Sigmoid colon (tissue), 7 donors: ENCODE measurements at places on chromosomes 16 and 17. TPM values are rescaled to one million over a fixed set of nuclear protein-coding genes. Genes with fewer than 3 reads are reported as not detected.

The LAT gene
- total RNA-seq = 11.5 TPM

The CLDN9 gene
- not detected for total RNA-seq

The KRTAP1-1 gene
- not detected for total RNA-seq

The SNX20 gene
- 1.9 TPM for total RNA-seq

The CMTM2 gene
- total RNA-seq = not detected

The SLC13A2 gene
- not detected for total RNA-seq

DNA sequence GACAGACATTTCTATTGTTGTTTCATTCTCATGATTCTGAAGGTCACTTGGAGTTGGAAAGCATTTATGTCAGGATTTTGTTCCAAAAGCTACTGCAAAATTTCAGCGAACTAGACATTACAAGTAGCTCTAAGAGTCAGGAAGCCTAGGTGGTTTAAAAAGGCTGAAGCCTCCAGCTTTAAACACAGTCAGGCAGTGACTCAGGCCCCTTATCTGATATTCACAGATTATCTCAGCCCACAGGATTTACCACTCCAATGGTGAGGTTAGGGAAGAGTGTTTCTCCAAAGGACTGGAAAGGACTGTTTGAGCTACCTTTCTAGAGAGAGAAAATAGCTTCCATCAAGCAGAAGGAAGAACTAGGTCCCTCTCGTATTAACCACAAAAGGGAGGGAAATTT is 624.4 kb upstream of the C16orf82 start:
- H3K27ac ChIP-seq = no peak overlapping the region
- DNase-seq = no peak
- no peaks in the 10 kb centered on the region for H3K27me3 ChIP-seq
- no peaks in the 10 kb centered on the region for H3K4me1 ChIP-seq
- no peak overlapping the region for H3K4me3 ChIP-seq

DNA sequence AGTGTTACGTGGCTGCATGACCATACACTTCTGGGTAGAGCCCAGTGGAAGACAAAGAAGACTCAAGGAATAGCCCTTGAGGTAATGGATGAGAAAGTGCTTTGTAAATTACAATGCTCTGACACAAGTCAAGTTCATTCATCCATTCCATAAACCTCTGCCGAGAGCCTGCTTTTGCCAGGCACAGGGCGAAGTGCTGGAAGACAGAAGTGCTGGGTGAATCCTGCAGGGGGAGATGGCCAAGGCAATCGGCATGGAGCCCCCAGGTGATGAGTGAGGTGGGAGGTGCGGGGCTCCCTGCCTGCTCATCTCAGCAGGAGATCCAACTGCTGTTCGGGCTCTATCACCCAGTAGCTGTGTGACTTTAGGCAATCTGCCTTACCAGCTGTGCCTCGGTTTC is 2.8 kb upstream of the SOCS3 start:
- peaks cover 35% of the 10 kb centered on the region for H3K4me1 ChIP-seq
- H3K27me3 ChIP-seq = no peaks in the 10 kb centered on the region
- H3K27ac ChIP-seq = no peak overlapping the region
- no peak overlapping the region for H3K4me3 ChIP-seq

GRCh38 chr17:67243284-67243683 is 1.7 kb downstream of the HELZ start:
- H3K27ac ChIP-seq = no peak overlapping the region
- no peak for DNase-seq
- peaks cover 58% of the 10 kb centered on the region for H3K4me1 ChIP-seq
- peaks cover 11% of the 10 kb centered on the region for H3K36me3 ChIP-seq
- no peak overlapping the region for H3K4me3 ChIP-seq

DNA sequence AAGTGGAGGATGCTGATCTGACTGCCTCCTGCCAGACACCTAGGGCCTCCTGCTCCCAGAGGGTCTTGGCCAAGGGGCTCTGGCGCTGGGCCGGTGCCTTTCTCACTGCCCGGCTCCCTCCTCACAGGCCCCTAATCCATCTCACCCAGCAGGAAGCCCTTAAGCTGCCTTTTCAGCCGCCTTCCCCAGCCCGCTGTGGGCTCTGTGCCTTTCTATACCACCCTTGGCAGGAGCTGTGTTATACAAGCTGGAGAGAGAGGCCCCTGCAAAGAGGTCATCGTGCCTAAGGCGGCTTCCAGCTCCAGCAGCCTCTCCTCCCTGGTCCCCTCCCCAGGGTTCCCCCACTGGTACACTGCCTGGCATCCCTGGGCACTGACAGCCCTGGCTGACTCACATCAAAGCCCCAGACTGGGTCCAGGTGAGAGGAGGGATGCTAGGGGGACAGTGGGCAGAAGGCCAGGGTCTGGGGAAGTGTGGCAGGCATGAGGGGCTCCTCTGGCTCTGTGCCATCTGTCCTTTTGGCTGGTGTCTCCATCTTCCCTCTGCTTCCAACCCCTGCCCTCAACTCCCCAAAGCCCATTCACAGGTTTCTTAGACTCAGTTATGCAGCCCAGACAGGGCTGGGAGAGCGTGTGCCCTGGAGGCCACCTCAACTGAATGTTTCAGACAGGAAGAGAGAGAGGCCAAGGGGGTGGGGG is 15.3 kb upstream of the FZD2 start:
- H3K4me3 ChIP-seq = no peak overlapping the region
- peaks cover 8% of the 10 kb centered on the region for H3K27me3 ChIP-seq
- H3K36me3 ChIP-seq = no peaks in the 10 kb centered on the region
- no peak overlapping the region for H3K27ac ChIP-seq

DNA sequence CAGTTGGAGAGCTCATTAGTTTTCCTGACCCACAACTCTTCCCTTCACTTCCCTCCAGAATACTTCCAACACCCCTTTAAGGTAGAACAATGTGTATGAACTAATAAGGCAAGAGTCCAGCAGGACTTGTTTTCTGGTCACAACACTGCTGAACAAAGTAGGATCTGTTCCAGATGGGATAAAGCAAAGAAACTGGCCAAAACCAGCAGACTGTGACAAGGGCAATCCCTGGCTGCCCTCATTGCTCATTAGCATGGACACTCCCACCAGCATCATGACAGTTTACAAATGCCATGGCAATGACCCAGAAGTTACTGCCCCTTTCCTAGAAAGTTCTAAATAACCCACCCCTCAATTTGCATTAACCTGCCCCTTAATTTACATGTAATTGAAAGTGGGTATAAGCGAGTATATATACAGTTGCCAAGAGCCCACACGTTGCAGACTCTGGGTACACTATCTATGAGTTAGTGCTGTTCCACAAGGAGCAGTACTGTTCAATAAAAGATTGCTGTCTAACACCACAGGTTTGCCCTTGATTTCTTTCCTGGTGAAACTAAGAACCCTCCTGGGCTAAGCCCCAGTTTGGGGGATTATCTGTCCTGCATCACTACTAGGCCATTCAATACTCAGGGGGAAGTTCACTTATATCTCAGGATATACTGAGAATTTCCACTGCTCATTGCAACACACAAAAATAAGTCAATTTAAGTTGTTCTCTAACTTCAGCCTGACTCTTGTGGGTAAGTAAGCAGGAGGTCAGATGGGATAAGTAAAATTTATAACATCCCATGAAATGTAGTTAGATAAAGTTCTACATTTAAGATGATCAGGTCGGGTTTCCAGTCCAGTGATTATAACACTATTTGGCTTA is 82.3 kb downstream of the SSH2 start:
- no peak overlapping the region for H3K27ac ChIP-seq
- no peaks in the 10 kb centered on the region for H3K36me3 ChIP-seq
- H3K27me3 ChIP-seq = no peaks in the 10 kb centered on the region
- no peak for DNase-seq
- no peaks in the 10 kb centered on the region for H3K4me1 ChIP-seq

DNA sequence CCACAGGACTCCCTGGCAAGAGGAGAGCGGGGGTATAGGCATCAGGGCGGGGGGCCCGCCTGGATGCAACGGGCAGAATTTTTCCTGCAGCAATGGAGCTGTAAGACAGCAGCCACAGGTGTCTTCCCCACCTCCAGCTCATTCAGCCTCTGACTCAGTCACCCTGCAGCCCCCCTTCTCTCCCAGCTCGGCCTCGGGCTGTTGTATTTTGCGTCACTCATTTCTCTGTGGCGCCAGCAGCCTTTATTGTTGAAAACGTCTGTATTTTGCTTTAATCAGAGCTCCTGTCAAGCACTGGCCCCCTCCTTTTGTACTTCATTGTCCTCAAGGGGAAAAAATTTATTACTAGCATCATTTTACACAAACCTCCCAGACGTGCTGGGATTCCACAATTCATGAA is 117.7 kb downstream of the WSCD1 start:
- DNase-seq = no peak
- no peaks in the 10 kb centered on the region for H3K36me3 ChIP-seq
- H3K27me3 ChIP-seq = no peaks in the 10 kb centered on the region
- H3K4me3 ChIP-seq = no peak overlapping the region
- no peaks in the 10 kb centered on the region for H3K4me1 ChIP-seq
- H3K27ac ChIP-seq = no peak overlapping the region

- no peaks in the 10 kb centered on the region for H3K36me3 ChIP-seq
- H3K27me3 ChIP-seq = peaks cover 100% of the 10 kb centered on the region
- H3K4me3 ChIP-seq = no peak overlapping the region
- DNase-seq = no peak
Observed at GRCh38 chr17:14298221-14298946, 2.5 kb upstream of the HS3ST3B1 start.

DNA sequence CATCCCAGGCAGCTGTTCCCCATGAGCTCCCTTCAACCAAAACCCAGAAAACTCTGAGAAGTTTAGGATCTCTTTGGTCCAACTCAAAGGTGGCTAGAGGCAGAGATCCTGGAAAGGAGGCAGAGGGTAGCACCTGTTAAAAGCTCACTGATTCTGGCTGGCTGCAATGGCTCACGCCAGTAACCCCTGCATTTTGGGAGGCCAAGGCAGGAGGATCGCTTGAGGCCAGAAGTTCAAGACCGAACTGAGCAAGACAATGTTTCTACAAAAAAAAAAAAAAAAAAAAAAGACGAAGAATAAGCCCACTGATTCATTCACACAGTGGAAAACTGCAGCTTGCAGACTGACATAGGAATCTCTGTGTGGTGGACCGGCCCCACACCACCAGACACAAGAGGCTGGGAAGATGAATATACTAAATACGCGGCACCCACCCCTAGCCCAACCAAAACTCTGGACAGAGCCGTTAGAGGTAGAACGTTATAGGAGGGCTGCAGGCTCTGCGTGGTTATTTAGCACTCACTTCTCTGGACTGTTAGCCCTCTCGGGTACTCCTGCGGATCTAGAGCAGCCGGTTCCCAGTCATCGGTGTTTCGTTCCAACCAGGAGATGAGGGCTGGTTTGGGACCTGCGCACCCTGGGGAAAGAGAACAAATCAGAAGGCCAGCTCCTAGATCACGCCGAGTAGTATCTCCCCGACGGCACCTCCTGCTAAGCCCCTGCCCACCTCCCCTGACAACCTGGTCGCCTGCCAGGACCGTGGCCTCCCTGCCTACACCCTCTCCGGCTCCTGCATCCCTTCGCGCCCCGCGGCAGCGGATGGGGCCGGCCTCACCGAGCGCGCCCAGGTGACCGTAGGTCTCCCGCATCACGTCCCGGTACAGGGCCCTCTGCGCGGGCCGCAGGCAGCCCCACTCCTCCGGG is 925 bp downstream of the ZNF689 start:
- H3K4me3 ChIP-seq = peak overlapping the region; percentile 84
- no peaks in the 10 kb centered on the region for H3K4me1 ChIP-seq
- peak overlapping the region; percentile 96 for H3K27ac ChIP-seq
- DNase-seq = peak; percentile 79
